Caki2 (cell line): ENCODE measurements at places on chromosomes 4 and X.

GRCh38 chr4:54493862-54494261 lies 163.9 kb upstream of the KIT start:
- DNase-seq, result no peak

- peak; percentile 46 for DNase-seq
These were observed 7.6 kb downstream of the DLG3 start for GRCh38 chrX:70452143-70452733.

DNA sequence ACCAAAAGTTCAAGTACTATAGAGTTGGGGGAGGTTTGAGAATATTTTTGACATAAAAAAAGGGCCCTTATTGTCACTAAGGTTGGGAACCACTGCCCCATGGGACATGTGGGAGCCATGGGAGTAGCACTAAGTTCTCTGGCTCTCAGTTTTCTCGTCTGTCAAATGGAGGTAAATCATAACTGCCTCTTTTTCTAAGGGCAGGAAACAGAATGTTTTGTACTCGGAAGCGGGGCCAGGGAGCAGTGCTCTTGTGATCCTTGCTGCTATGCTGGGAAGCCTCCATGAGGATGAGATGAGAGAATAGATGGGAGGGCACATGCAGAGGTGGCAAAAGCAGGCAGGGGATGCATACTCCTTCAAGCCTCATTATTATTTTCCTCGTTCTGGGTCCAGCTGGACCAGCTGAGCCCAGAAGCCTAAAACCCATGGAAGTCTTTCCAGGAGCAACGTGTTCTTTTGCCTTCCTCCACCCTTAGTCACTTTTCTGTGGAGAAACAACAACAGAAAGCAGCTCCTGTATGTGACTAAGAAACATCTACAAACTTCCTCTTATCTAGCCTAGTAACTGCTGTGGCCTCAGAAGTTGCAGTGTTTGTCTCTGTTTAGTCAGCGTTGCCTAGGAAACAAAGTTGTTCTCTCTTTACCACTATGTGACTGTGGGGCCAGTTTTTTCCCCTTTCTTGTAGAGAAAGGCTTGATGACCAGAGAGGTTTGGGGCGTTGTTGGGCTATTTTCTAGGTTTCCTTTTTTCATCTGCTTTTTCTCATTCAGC lies 64.8 kb downstream of the TSC22D3 start:
- DNase-seq, result peak; percentile 84

DNA sequence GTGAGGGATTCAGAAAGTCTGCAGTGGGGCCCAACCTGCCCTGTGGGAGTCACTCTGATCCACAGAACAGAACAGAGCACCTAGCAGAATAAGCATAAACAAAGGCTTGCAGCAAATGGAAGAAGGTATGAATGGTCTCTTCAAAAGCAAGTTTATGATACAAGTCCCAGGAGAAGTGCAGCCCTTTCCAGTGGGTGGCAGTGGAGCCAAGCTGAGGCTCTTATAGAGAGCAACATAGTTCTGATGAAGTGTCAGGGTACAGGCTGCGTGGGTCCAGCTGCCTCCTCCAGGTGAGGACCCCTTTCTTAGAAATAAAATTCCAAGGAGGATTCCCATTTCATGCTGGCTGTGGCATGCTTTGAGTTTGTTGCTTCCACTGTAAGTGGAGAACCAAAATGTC lies 88.8 kb upstream of the PAK3 start:
- no peak for DNase-seq

DNA sequence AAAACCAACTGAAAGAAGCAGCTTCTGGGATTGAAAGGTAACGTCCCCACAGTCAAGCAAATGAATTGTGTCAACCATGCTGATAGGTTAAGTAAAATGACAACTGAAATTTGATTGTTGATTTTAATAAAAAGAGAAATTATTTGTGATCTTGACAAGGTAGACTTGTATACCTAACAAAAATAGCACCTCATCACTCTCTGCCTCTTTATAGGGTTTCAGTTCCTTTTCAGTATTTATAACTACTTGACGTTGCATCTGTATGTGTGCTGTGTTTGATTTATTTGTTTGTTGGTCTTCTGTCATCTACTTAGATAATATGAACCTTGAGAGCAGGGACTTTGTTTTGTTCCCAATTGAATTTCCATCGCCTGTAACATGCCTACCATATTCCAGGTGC lies 7.9 kb upstream of the PPP3CA start:
- DNase-seq, result no peak

GRCh38 chr4:74327762-74328161 lies 19.5 kb downstream of the EPGN start:
- DNase-seq, result no peak

DNA sequence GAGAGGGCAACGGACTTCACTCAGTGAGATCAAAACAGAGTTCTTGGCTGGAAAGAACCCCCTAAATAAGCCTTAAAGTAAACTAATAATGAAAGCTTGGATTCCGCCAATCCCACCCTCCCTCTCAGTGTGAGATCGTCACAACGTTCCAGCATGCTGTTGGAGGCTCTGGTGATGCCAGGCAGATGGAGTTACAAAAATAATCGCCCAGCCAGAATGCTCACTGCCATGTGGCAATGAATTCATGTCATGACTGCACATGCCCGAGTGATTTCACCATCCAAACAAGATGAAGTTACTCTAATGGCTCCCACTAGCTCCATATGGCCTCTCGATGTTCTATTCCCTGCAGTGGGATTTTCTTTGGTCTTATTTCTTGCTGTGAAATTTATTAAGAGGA lies 248.0 kb downstream of the SPATA18 start:
- no peak for DNase-seq

DNA sequence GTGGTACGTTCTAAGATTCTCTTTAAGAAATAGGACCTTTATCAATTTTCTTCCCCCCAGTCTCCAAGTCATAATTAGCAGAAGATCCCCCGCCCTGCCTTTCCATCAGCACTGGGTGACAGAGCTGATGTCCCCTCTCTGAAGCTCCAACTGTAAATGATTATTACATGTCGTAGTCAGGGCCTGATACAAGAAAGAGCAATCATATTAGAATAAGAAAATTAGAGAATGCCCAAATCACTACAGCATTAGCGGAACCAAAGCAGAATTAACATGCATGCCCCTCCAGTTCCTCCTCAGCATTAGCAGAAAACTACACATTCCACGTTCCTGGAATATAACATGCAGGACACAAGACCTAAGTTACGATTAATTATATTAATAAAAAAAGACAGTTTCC lies 717 bp downstream of the GPM6B start:
- no peak for DNase-seq

- DNase-seq, result no peak
These were observed 56.8 kb downstream of the SEPSECS start for GRCh38 chr4:25103418-25103817.

GRCh38 chrX:136030303-136031191 lies 45.3 kb downstream of the SLC9A6 start:
- DNase-seq, result peak; percentile 61

DNA sequence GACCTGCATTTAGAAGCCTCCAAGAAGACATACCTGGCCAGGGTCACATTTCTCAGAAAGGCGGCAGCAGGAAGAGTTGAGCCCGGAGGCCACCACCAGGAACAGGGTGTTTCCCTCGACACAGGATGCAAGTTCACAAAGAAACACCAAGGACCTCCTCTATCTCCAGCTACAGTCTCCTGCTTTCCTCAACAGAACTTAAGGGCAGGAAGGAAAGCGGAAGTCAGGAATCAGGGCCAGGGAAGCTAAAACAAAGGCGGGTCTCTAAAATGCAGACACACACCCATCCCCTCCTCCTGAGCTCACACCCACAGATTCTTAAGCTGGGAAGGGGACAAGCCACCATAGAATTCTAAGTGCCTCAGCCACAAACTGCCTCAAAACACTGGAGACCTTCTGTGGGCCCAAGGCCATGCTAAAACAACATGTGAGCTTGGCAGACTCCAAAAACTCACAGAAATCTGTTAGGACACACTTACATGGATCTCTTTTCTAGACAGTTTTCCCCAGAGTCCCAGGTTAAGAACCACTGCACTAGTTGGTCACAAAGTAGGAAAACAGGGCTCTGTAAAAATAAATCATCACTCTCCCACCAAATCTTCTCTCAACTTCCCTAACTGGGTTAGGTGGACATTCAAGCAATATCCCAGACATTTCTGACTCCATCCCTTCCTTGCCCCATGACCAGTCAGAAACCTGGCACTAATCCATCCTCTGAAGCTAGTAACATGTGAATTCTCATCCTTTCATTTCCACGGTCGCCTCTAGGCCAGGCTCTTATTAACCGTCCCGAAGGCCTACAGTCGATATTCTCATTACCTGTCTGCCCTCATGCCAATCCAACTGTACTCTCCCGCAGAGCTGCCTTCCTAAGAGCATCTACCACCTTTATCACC lies 163.2 kb downstream of the APBB2 start:
- DNase-seq, result no peak

DNA sequence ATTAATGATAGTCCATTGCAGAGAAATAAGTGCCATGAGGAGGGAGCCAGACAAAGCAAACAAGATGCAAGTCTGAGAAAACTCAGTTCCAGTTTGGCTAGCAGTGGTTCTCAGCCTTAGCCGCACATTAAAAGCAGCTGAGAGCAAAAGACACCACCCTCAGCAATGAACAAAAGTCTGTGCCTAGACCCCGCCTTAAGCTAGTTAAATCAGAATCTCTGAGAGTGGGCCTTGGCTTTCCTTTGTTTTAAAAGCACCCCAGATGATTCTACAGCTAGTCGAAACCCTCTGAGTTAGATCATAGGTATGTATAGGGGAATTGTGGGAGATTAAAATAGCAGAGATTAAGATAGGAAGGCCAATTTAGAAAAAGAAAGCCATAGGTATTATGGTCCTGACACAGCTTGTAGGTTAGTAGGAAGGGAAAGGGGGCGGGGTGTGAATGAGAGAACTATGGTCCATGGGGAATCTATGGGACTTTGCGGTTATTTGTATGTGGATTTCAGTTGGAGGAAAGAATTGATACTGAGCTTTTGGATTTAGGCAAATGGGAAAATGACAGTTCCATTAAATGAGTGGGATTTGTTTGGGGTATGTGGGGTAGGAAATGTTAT lies 12.0 kb downstream of the SPRY1 start:
- DNase-seq, result no peak

- DNase-seq, result no peak
These were observed 82.8 kb upstream of the VEGFC start for GRCh38 chr4:176875446-176875930.

- DNase-seq, result no peak
These were observed 732.0 kb downstream of the PCDH18 start for GRCh38 chr4:136800248-136800647.

DNA sequence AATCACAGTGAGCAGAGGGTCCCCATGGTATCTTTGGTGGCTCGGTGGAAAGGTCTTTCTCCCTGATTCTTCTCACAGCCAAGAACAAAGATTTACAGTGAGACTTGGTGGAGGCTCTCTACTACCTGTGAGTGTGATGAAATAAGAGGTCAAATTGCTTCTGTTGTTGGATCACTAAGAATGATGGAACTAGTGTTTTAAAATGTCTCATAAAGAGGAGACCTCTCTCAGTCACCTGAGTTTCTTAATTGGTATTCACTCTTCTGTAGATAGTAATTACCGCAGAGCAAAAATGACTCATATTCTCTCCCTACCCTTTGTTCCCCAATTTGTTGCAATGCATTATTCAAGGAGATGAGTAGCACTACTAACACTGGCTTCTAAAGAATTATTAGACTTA lies 100.9 kb upstream of the TBC1D9 start:
- DNase-seq, result no peak

- DNase-seq, result no peak
These were observed 28.5 kb upstream of the RTL3 start for GRCh38 chrX:78687586-78687985.
